NCI-H524 (cell line): ENCODE measurements at places on chromosomes 11 and 22.

GRCh38 chr11:121829159-121829643, 286.8 kb downstream of the BLID start:
- DNase-seq = no peak

GRCh38 chr11:44978274-44978960, 27.7 kb upstream of the TP53I11 start:
- no peak for DNase-seq

DNA sequence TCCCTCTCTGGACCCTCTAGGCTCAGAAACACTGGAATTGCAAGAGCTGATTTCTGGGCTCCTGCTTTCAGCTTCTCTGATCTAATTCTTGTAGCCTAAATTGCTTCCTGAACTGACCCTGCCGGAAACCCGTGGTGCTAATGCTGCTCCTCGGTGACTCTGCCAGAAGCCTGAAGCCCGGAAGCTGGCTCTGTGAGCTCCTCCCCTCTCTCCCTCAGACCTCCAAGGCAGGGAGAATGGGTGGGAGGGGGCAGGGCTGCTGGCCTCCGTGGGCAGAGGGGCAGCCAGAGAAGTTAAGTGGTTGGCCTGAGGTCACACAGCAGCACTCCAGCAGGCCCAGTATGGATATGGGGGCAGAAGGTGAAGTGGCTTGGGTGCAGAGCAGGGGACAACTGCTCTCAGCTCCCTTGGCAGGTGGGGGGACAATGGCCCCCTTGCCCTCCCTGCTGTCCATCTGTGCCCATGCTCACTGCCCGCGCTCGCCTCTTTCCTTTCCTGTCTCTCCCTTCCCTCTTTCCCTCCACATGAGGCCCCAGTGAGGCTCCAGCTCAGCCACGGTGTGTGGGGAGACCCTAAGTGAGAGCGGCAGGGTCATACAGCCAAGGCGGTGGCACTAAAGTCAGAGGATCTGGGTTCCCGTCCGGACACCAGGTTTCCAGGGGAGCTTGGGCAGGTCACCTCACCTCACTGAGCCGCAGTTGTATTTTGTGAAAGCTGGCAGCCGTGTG, 16.2 kb downstream of the CAPN5 start:
- no peak for DNase-seq

DNA sequence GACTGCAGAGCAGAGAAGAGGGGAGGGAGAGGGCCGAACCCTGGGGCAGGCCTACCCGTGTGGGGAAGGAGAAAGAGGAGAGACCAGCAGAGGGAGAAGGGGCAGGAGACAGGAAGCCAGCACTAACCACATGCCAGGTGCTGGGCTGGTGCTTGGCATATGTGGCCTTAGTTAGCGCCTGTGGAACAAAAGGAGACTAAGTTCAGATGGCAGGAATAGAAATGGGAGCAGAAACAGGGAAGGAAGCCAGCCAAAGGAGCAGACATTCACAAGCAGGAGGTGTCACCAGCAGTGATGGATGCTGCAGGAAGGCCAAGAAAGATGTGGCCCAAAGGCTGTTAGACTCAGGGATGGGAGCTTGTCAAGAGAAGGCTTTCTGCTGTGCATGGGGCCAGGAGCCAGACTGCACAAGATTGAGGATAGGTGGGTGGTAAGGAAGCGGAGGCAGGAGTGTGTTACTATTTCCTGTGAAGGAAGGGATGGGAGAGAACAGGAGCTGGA, 26.7 kb downstream of the TREH start:
- no peak for DNase-seq

- no peak for DNase-seq
Observed at GRCh38 chr22:28232204-28232603, 313.1 kb upstream of the PITPNB start.

GRCh38 chr11:73257342-73258103, 14.6 kb upstream of the P2RY6 start:
- no peak for DNase-seq

DNA sequence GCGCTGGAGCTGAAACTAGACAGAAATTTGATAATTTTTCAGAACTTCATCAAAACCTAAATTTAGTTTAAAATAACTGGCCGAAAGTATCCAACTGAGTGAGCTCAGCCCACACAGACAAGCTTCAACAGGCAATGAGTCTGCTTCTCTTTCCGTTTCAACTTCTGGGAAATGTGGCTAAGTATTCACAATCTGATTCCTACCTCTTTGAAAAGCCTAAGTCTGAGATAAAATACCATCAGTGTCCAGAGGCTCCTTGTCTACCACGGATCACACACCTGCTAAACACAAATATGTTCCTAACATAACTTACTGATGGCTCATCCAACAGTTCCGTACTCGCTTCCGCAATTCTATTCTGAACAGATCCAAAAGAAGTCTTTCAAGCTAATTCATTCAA, 8.5 kb downstream of the SIK3 start:
- no peak for DNase-seq

- DNase-seq = no peak
Observed at GRCh38 chr11:87304412-87304811, 266.7 kb downstream of the TMEM135 start.

- no peak for DNase-seq
Observed at GRCh38 chr11:10655943-10656576, 37.5 kb downstream of the IRAG1 start.

- DNase-seq = no peak
Observed at GRCh38 chr11:64081745-64082442, 46.2 kb downstream of the FLRT1 start.

GRCh38 chr11:78398715-78399114, 18.9 kb downstream of the GAB2 start:
- no peak for DNase-seq

DNA sequence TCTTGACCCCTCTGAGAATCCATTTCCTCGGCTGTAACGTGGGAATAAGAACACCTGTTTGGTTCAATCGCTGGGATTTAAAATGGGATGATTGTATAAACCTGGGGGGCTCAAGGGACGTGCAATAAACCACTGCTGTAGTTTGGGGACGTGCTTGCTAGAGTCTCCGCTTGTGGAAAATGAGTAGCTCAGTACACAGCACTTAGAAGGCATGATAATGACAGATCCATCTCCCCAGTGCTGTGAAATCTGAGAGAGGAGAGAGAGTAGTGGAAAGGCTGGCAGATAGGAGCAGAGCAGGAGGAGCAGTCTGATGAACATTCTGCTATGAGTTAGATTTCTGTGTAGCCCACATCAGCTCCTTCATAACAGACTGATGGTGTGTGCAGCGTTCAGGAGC, 256.5 kb downstream of the MN1 start:
- DNase-seq = peak; percentile 10

DNA sequence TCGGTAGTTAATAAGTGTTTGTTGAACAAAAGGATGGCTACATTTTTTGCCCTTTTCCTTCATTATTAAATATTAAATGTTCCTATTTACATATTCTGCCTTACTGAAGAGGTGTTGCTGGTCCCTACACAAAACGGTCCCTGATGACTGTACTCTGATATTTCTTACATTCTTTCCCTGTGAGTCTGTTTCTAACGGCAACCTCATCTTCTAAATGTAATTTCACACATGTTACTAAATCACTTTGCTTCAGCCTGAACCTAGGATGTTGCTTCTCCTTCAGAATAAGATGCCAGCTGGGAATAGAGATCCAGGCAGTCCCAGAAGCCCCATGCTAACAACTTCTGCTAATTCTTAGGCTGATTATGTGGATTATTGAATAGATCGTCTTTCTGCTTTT, 50.3 kb downstream of the SPON1 start:
- peak; percentile 39 for DNase-seq
